Suppressor macrophage treated with lipopolysaccharide for 1 hour (primary cell): ENCODE measurements at places on chromosomes 13 and 19.
A peak's percentile ranks its signal among the peaks of the same experiment; 100 is the strongest.

DNA sequence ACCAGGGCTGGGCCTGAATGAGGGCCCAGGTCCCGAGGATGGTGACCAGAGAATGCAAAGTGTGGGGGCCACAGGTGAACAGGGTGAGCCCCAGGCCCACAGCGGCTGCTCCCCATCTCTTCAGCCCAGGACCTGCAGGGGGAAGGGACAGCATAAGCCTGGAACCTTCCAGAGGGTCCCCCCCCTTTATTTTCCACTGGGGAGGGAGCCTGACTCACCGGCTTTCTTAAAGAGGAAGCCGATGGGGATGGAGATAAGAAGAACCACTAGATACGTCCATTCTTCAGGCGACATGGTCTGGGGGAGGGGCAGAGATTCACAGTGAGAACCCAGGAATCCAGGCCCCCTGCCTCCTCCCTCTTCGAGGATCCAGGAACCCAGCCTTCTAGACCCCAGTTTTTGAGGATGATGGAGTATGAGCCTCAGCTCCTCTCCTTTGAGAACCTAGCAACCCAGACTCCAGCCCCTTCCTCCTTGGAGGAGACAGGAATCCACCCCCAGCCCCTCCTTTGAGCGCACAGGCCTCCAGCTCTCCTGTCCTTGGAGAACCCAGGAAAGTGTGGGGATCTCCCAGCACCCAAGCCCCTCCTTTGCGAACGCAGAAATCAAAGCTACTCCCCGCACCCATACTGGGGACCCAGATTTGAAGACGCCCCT is 1.0 kb downstream of the MBOAT7 start:
- DNase-seq = peak; percentile 48

GRCh38 chr19:15235781-15236180 is 3.5 kb upstream of the EPHX3 start:
- DNase-seq = peak; percentile 90

- DNase-seq = no peak
Measured at GRCh38 chr19:37466277-37466797, 907 bp downstream of the ZNF569 start.

DNA sequence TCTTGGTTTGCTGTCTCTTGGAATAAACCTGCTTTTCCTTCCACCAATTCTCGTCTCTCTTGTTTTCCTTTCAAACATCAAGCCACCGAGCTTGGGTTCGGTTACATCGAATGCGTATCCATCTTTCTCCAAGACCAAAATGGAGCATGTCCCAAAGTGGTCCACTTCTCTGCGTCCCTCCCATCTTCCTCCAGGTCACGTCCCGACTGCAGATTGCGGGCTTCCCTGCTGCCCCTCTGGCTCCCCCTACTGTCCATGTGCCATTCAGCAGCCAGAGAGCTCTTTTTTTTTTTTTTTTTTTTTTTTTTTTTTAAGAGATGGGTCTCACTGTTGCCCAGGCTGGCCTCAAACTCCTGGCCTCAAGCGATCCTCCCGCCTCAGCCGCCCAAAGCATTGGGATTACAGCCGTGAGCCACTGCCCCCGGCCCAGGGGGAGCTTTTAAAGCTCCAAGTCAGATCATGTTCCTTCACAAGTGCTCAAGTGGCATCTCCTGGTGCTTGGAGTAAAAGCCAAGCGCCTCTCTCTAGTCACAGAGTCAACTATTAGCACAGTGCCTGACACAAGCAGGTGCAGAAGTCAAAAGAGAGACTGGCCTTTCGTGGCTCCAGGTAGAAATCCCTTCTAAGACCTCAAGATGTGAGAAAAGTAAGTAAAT is 10.0 kb downstream of the COL5A3 start:
- peak; percentile 86 for DNase-seq

DNA sequence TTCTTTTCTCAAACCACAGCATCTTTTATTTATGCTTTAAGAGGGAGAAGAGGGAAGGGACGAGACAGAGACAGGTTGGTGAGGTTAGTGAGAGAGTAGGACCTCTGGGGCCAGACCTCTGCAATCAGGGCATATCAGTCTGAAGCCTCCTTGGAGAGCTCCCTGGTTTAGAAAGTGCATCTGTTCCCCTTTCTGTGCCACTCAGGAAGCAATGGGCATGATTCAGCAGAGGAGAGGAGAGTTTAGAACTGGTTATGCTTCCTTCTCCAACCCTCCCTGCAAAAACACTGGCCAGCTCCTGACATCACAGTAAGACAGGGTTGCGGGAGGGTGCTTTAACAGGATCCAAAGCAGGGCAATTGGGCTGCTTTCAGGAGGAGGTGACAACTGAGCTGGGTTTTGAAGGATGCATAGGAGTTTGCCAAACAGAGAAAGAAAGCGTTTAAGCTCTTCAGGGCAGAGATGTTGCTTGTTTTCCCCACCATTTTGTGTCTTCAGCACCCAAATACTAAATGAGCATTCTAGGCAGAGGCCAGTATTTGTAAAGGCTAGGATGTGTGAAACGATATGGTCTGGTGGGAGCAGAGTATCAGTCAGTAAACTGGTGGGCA is 33.1 kb downstream of the CERS4 start:
- peak; percentile 77 for DNase-seq

DNA sequence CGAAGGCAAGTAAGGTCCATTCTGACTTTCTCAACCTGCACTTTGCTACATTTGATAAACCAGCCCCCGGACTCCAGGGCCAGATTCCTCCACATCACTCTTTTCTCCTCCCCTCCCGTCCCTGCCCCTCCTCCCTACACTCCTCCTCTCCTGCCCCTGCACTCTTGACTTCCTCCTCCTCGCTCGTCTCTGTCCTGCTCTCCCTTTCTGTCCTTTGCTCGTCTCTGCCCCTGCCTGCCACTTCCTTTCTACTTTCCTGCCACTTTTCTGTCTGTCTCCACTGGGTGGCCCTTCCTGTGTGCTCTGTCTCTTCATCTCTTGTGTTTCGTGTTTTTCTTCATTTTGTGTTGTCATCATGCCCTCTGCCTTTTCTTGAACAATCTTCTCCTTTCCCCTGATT is 7.0 kb downstream of the U2AF2 start:
- no peak for DNase-seq

GRCh38 chr13:111488486-111489132 is 168.2 kb downstream of the TEX29 start:
- DNase-seq = no peak

- DNase-seq = peak; percentile 95
Measured at GRCh38 chr19:49676136-49676783, 811 bp upstream of the PRMT1 start.

GRCh38 chr19:42122691-42123607 is 9.3 kb downstream of the POU2F2 start:
- DNase-seq = no peak

DNA sequence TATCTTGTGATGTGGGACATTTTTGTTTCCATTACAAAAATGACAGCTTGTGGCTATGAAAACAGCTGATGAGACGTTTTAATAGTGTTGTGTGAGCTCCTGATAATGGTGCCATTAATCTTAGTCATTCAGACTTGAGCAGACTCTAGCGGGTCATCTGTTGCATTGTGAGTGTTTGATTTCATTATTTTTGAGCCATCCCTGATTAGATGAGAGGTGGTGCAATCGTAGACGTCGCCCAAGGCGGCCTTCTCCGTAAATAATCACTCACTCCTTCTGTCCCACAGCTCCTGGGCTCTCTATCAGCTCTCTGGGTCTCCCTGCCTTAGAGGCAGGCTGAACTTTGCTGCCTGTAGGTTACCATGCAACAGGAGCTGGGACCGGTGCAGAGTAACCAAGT is 528.0 kb upstream of the SGCG start:
- DNase-seq = no peak

- peak; percentile 72 for DNase-seq
Measured at GRCh38 chr19:46821512-46822409, 28.9 kb downstream of the AP2S1 start.

- no peak for DNase-seq
Measured at GRCh38 chr13:105518086-105518485, 1017.4 kb downstream of the EFNB2 start.

DNA sequence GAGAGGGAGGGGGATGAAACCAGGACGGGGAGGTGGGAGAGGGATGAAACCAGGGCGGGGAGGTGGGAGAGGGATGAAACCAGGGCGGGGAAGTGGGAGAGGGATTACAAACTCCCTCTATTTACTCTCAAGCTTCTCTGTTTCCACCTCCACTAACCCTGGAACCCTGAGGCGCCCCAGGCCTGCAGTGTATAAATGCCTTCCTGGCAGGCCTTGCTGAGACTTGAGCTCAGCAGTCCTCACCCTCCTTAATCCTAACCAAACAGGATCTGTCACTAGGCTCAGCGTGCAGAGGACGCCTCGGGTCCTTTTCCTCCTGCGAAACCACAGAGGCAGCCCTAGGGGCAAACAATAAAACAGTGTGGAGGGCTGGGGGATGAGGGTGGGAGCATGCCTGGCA is 32.1 kb upstream of the OR1M1 start:
- no peak for DNase-seq

DNA sequence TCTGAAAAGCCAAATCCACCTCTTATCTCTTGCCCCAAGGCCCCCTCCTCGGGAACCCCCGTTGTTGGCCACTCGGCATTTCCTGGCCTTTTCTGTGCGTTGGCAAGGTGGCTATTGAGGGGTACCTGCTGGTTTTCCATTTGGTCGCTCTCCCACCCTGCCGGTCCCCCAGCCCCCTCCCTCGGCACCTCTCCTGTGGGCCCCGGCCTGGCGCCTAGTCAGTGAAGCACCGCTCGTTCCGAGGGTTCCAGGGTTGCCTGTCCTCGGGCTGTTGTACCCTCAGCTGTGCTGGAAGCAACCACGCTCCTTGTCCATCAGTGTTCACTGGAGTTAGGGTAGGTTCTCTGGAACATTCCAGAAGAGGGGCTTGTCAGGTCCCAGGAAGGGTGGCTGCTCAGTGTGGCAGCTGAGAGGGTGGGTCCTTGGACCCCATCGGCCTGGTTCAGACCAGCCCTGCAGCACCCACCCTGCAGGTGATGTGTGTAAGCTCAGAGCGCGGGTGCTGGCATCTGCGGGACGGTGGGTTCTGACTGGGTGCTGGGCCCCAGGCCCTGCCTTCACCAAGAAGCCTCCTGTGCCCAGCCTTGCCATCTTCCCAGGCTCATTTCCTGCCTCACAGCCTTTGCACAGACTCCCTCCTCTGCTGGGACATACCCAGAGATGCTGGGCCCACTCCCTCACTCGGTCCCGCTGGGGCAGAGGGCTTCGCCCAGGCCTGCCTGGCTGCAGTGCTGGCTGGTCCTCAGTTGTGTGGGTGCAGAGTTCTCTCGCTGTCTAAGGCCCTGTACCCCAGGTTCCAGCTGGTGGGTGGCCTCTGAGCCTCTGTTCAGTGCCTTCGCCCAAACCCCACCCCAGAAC is 21.3 kb downstream of the NKPD1 start:
- no peak for DNase-seq

GRCh38 chr19:8517551-8518442 is 3.8 kb upstream of the ZNF414 start:
- peak; percentile 88 for DNase-seq

GRCh38 chr13:75879656-75880055 is 243.5 kb downstream of the LMO7 start:
- no peak for DNase-seq

- no peak for DNase-seq
Measured at GRCh38 chr13:48531416-48532255, 1.2 kb downstream of the RCBTB2 start.

GRCh38 chr19:791007-791566 is 6.2 kb upstream of the PTBP1 start:
- no peak for DNase-seq

- peak; percentile 49 for DNase-seq
Measured at GRCh38 chr19:55247621-55248099, 11.2 kb downstream of the PPP6R1 start.

- DNase-seq = no peak
Measured at GRCh38 chr13:41500511-41500910, 43.2 kb downstream of the RGCC start.

GRCh38 chr13:67147342-67148133 is 82.6 kb downstream of the PCDH9 start:
- no peak for DNase-seq
